Mesangial cell (primary cell): ENCODE measurements at places on chromosomes 12 and 14. TPM values are rescaled to one million over a fixed set of nuclear protein-coding genes. Genes with fewer than 3 reads are reported as not detected.

Gene PDE3A
- total RNA-seq, result 11.4 and 25.6 TPM in 2 replicates

Gene DDX11
- 10.8 and 41.2 TPM in 2 replicates for total RNA-seq

Gene PLBD1
- total RNA-seq, result 4.7 and 15.7 TPM in 2 replicates

Gene KRT80
- 14.8 and 16.4 TPM in 2 replicates for total RNA-seq

Gene NRXN3
- 4.2 and 6.1 TPM in 2 replicates for total RNA-seq

Gene NFE2
- total RNA-seq, result 0.63 TPM in 1 of 2 replicates, not detected in the other

Gene ASIC1
- 2.6 and 4.8 TPM in 2 replicates for total RNA-seq

Gene CD163
- not detected in 2 replicates for total RNA-seq

Gene KRT1
- total RNA-seq, result not detected in 2 replicates

Gene C12orf54
- total RNA-seq, result not detected in 2 replicates

Gene MEG3
- 50.4 and 69.5 TPM in 2 replicates for total RNA-seq

Gene SOCS2
- total RNA-seq, result 7.5 and 25.7 TPM in 2 replicates

Gene HELB
- total RNA-seq, result 0.98 and 2.0 TPM in 2 replicates

Gene LTBP2
- total RNA-seq, result 153 and 170 TPM in 2 replicates

Gene GPHB5
- not detected in 2 replicates for total RNA-seq

Gene HSPB8
- total RNA-seq, result 25.1 and 69.8 TPM in 2 replicates

Gene TAS2R20
- total RNA-seq, result 0.49 and 0.51 TPM in 2 replicates

Gene FAM186B
- total RNA-seq, result 0.13 TPM in 1 of 2 replicates, not detected in the other
